ENCODE measurements at places on chromosomes 1 and 21.

- DNase-seq, result no peak
Observed at GRCh38 chr1:210081494-210081893, 143.5 kb downstream of the SYT14 start.

GRCh38 chr1:170355267-170355801, 176.6 kb upstream of the GORAB start:
- DNase-seq, result no peak

DNA sequence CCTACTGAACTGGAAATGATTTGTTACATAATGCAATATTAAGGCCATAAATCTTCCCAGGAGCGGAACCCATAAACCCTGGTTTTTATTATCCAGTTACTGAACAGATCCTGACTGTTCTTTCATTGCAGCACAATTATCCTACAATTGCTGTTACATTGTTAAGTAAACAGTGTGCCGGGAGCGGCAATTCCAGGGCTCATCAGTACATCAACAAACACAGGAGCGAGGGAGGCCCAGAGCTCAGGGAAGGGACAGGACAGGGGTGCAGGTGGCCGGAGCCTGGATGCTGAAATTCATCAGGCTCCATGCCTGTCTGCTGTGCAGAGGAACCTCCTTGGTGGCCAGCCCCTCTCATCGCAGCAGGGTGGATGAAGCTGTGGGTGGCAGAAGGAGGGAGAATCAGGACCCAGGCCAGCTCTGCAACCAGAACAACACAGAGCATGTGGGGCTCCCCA, 544.7 kb downstream of the NPHP4 start:
- DNase-seq, result no peak

GRCh38 chr1:211616965-211617297, 38.0 kb upstream of the SLC30A1 start:
- no peak for DNase-seq

- DNase-seq, result no peak
Observed at GRCh38 chr1:236002025-236002390, 62.9 kb downstream of the NID1 start.

Data from glomerular endothelial cell (primary cell).